Activated CD4-positive, alpha-beta T cell treated with anti-CD3 and anti-CD28 coated beads for 36 hours (primary cell): ENCODE measurements at places on chromosomes 13 and 19. TPM values are rescaled to one million over a fixed set of nuclear protein-coding genes. Genes with fewer than 3 reads are reported as not detected.
A peak's percentile ranks its signal among the peaks of the same experiment; 100 is the strongest.

The RASAL3 gene
- 80.7 TPM for total RNA-seq

The C19orf38 gene
- total RNA-seq, result 2.7 TPM

The ZNF560 gene
- total RNA-seq, result not detected

The ZNF225 gene
- total RNA-seq, result 2.6 TPM

The RLN3 gene
- not detected for total RNA-seq

The ECSIT gene
- total RNA-seq, result 44.6 TPM

DNA sequence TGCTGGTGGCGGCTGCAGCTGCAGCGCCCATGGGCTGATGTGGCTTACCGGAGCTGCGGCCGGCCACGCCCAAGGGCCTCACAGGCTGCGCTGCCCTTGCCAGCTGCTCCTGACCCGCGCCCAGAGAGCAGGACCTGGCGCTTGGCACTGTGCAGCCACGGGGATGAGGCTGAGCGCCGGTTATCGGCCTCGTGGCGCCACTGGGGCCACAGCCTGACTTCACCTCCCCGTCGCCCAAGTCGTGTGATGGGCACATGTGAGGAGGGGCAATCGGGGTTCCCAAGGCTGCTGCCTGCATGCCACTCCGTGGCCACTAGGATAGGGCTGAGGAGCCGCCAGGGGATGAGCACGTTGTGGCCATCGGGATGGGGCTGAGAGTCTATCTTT lies 77.2 kb upstream of the PABPC3 start:
- H3K27ac ChIP-seq, result no peak overlapping the region
- DNase-seq, result peak; percentile 6
- H3K36me3 ChIP-seq, result no peaks in the 10 kb centered on the region
- H3K4me3 ChIP-seq, result no peak overlapping the region
- H3K27me3 ChIP-seq, result peaks cover 22% of the 10 kb centered on the region

- no peaks in the 10 kb centered on the region for H3K4me1 ChIP-seq
- peaks cover 28% of the 10 kb centered on the region for H3K27me3 ChIP-seq
- no peak for DNase-seq
Observed at GRCh38 chr13:100980171-100980570, 305.6 kb upstream of the TMTC4 start.

DNA sequence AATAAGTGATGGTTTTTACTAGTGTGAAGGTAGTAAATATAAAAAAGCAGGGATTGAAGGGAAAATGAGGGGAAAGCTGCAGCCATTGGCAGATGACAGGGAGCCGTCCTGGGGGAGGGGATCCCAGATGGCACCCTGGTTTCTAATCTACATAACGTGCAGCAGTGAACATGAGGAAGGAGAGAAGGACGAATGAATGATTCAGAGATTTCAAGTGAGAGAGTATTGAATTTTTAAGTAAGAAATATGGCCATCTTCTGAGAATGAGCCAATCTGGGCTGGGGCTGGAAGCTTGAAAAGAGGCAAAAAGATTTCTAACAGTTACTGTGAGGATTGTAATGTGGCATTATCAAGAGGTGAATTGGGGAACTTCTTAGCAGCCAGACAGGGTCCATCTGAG lies 414.2 kb downstream of the MYO16 start:
- H3K27ac ChIP-seq, result no peak overlapping the region
- no peak for DNase-seq
- H3K4me3 ChIP-seq, result no peak overlapping the region
- peaks cover 3% of the 10 kb centered on the region for H3K27me3 ChIP-seq
- no peaks in the 10 kb centered on the region for H3K4me1 ChIP-seq

GRCh38 chr13:75181906-75182305 lies 300.1 kb downstream of the TBC1D4 start:
- peaks cover 3% of the 10 kb centered on the region for H3K36me3 ChIP-seq
- no peaks in the 10 kb centered on the region for H3K4me1 ChIP-seq
- H3K27ac ChIP-seq, result no peak overlapping the region
- no peak overlapping the region for H3K4me3 ChIP-seq
- H3K27me3 ChIP-seq, result peaks cover 24% of the 10 kb centered on the region

DNA sequence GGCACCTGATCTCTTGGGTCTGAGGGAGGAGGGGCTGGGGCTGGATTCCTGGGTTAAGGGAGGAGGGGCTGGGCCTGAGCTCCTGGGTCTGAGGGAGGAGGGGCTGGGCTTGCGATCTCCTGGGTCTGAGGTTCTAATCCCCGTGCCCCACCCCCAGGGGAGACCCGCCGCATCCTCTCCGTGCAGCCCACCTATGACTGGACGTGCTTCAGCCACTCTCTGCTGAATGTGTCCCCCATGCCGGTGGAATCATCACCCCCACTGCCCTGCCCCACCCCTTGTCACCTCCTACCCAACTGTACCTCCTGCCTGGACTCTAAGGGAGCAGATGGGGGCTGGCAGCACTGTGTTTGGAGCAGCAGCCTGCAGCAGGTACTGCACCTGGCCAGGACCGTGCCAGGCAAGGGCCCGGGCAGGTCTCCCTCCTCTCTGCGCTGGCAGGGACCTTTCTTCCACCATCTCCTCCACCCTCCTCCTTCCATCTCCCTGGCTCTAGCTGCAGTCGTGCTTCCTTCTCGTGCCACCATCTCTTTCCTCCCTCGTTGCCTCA lies 27.1 kb downstream of the CNFN start:
- H3K36me3 ChIP-seq, result peaks cover 11% of the 10 kb centered on the region
- no peaks in the 10 kb centered on the region for H3K27me3 ChIP-seq
- H3K27ac ChIP-seq, result no peak overlapping the region
- no peaks in the 10 kb centered on the region for H3K4me1 ChIP-seq
- no peak for DNase-seq

GRCh38 chr13:106905380-106906162 lies 337.6 kb upstream of the ARGLU1 start:
- no peak for DNase-seq
- peaks cover 5% of the 10 kb centered on the region for H3K27me3 ChIP-seq
- H3K4me1 ChIP-seq, result no peaks in the 10 kb centered on the region
- H3K4me3 ChIP-seq, result no peak overlapping the region
- no peaks in the 10 kb centered on the region for H3K36me3 ChIP-seq

DNA sequence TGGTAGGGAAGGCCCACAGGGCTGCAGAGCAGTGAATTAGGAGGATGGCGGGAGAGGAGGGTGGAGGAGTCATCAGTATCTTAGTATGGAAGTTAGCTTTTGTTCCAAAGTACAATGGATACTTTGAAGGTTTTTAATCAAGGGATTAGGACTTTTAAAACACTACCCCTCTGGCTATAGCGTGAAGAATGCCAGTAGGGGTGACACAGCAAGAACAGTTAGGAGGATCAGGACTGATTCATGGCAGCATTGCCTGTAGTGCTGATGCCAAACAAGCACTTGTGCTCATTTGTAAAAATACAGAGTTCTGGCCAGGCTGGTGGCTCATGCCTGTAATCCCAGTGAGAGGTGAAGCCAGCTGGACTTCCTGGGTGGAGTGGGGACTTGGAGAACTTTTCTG lies 46.2 kb downstream of the SKA3 start:
- peaks cover 5% of the 10 kb centered on the region for H3K27me3 ChIP-seq
- no peak for DNase-seq
- H3K4me3 ChIP-seq, result no peak overlapping the region
- H3K27ac ChIP-seq, result no peak overlapping the region
- no peaks in the 10 kb centered on the region for H3K4me1 ChIP-seq

- H3K4me1 ChIP-seq, result no peaks in the 10 kb centered on the region
- no peak overlapping the region for H3K4me3 ChIP-seq
- no peak for DNase-seq
- no peaks in the 10 kb centered on the region for H3K36me3 ChIP-seq
- H3K27me3 ChIP-seq, result no peaks in the 10 kb centered on the region
Observed at GRCh38 chr19:33388231-33388724, 14.8 kb downstream of the CEBPG start.

GRCh38 chr13:51330791-51331190 lies 8.7 kb upstream of the SERPINE3 start:
- H3K27me3 ChIP-seq, result peaks cover 5% of the 10 kb centered on the region
- no peak overlapping the region for H3K4me3 ChIP-seq
- peak; percentile 23 for DNase-seq
- no peaks in the 10 kb centered on the region for H3K36me3 ChIP-seq

- H3K27me3 ChIP-seq, result peaks cover 10% of the 10 kb centered on the region
- H3K36me3 ChIP-seq, result no peaks in the 10 kb centered on the region
- no peaks in the 10 kb centered on the region for H3K4me1 ChIP-seq
- no peak overlapping the region for H3K4me3 ChIP-seq
- no peak for DNase-seq
- no peak overlapping the region for H3K27ac ChIP-seq
Observed at GRCh38 chr13:112249644-112250610, 126.2 kb upstream of the SPACA7 start.

DNA sequence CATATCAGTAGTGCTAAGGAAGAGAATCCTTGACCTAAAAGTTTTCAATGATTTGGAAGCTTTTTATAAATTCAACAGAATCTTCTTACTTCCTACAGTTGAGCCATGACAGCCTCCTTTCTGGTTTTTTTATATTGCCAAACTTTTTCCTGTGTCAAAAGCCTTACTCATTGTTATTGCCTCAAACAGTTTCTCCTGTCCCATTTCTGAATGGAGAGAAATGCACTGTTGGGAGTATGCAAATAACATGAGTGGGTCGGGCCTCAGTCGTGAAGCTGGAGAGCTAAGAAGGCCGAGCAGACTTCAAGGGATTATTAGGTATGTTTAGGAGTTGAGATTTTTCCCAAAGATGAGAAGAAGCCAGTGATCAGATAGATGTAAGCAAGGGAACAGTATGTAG lies 766.4 kb upstream of the KLHL1 start:
- DNase-seq, result no peak
- H3K36me3 ChIP-seq, result no peaks in the 10 kb centered on the region
- no peak overlapping the region for H3K4me3 ChIP-seq
- no peaks in the 10 kb centered on the region for H3K27me3 ChIP-seq

- H3K27ac ChIP-seq, result no peak overlapping the region
- no peak for DNase-seq
- H3K4me1 ChIP-seq, result no peaks in the 10 kb centered on the region
- no peaks in the 10 kb centered on the region for H3K36me3 ChIP-seq
Observed at GRCh38 chr13:108657519-108657918, 28.1 kb downstream of the MYO16 start.

GRCh38 chr13:29901710-29902631 lies 51.6 kb upstream of the UBL3 start:
- H3K27ac ChIP-seq, result peak overlapping the region; percentile 80
- H3K4me1 ChIP-seq, result peaks cover 20% of the 10 kb centered on the region
- no peaks in the 10 kb centered on the region for H3K27me3 ChIP-seq
- H3K4me3 ChIP-seq, result peak overlapping the region; percentile 47
- no peaks in the 10 kb centered on the region for H3K36me3 ChIP-seq
